ENCODE measurements at places on chromosomes 4 and X.

- DNase-seq, result no peak
Measured at GRCh38 chrX:51361251-51361650, 28.6 kb downstream of the NUDT10 start.

DNA sequence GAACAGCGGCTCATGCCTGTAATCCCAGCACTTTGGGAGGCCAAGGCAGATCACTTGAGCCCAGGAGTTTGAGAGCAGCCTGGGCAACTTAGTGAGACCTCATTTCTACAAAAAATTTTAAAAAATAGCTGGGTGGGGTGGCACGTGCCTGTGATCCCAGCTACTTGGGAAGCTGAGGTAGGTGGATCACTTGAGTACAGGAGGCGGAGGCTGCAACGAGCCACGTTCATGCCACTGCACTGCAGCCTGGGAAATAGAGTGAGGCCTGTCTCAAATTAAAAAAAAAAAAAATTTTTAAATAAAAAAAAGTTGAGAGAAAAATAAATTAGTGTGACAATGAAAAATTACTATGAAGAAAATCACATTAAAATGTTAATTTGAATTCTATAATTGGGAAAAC, 10.5 kb downstream of the VEGFC start:
- no peak for DNase-seq

GRCh38 chr4:63757929-63758328, 651.3 kb downstream of the TECRL start:
- DNase-seq, result no peak

DNA sequence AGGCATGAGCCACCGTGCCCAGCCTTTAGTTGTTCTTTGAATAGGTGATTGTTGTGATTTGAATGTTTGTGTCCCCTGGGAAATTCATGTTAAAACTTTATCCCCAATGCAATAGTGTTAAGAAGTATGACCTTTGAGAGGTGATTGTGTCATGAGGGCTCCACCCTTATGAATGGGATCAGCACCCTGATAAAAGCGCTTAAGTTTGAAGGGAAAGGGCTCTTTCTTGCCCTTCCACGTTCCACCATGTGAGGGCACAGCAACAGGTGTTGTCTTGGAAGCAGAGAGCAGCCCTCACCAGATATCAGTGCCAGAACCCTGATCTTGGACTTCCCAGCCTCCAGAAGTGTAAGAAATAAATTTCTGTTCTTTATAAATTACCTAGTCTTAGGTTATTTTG, 33.7 kb upstream of the RP2 start:
- no peak for DNase-seq

- DNase-seq, result no peak
Measured at GRCh38 chr4:175238827-175239517, 320.8 kb downstream of the ADAM29 start.

GRCh38 chr4:166259081-166259480, 386.0 kb downstream of the TLL1 start:
- no peak for DNase-seq

DNA sequence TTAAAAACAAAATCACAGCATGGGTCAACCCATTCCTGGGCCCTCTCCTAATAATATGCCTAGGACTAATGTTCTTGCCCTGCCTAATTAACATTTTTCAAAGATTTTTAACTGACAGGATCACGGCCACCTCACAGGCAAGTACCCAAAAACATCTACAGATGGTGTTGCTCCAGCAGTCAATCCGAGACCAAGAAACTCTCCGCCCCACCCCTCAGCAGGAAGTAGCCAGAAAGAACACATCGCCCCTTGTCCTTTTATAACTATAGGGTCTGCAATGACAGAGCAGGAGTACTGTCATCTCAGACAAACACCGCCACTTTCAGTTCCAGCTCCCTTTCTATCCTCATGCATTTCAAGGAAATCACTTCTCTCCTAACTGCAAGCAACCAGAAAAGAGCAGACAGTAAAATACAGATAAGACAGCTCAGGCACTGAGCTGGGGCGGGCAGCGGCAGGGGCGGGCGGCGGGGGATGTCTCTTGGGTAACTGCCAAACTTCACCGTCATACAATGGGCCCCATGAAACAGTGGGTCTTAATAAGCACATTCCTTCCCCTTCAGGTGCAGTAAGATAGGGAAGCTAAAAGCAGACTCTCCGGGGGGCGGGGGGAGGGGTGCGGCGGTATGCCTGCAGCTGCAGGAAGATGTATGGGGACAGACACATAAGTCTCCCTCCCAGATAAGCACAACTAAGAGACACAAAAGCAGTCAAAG, 67.4 kb downstream of the ZNF182 start:
- no peak for DNase-seq

DNA sequence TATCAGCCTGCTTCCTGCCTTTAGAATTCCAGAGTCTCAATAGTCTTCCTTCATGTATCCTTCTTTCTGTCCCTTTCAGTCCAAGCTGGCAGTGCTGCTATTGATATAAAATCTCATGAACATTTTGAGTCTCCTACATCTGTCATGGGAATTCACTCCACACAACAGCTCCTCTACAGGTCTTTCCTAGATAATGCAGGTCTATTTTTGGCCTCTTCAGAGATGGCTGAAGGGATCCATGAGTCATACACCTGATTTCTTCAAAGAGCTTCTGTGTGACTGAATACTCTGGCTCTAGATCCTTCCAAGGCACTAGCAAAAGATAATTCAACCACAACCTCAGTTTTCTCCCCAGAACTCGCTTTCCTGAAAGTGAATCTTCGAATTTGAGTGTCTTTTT, 115.4 kb downstream of the STPG2 start:
- DNase-seq, result no peak

DNA sequence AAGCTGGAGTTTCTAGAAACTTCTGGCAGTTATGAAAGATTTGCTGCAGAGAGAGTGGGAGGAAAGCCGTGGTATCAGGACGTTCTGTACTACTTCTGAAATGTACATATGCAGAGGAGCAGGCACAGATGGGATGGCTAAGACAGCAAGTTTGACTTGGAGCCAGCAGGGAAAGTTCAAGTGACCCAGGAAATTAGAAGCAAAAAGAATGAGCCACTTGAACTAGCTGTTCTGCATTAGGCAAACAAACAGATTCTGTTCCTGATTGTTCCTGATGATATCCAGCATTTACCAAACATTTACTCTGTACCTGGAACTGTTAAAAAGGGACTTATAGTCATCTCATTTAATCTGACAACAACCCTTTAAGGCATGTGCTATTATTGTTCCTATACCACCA, 41.4 kb upstream of the CXCL13 start:
- DNase-seq, result no peak

- no peak for DNase-seq
Measured at GRCh38 chr4:109979920-109980717, 67.4 kb downstream of the EGF start.

- DNase-seq, result no peak
Measured at GRCh38 chrX:118215346-118215745, 98.7 kb upstream of the KLHL13 start.

DNA sequence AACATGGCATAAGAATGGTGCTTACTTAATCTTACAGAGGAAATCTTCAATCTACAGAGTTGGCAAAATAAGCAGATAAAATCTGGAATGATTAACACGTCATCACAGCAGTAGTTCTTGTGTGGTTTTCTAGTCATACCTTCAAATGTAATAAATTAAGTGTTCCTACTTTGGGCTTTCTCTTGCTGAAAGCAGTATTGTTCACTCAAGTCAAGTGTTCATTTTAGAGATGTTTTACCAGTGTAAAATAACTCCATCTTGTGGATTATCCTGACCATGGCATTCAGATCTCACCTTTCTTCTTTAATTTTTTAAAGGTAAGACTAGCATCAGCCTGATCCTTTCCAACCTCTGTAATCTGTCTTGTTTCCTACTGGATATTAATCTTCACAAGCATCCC, 72.9 kb downstream of the ADAMTS3 start:
- DNase-seq, result no peak

DNA sequence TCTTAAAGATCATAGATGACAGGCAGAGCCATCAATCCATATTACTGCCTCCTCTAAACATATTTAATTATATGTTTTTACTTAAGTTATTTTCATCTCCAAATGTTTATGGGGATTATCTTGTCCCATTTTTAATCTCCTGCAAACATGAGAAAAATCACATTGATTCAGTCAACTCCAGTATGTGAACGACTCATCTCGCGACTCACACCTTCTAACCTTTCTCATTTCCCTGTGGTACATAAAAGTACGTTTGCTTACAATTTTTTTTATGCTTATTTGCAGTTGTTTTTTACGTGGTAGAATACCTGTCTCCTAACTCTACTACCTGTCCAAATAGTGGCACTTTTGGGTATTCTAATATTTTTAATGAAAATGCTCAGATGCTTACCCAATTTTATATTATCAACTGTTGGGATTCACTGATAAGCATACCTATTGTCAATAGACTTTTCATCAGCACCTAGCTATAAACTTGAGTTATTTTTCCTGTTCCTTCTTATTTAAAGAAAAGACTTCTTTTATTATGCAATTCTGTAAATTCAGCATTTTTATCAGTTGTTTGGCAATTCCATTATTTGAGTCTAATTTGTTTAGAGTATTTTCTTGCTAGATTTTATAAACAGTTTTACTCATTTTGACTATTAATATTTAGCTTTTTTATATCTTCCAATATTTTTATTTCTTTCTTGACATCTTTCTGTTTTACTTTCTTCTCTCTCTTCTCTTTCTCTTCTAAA, 276.6 kb downstream of the ANK2 start:
- DNase-seq, result no peak

DNA sequence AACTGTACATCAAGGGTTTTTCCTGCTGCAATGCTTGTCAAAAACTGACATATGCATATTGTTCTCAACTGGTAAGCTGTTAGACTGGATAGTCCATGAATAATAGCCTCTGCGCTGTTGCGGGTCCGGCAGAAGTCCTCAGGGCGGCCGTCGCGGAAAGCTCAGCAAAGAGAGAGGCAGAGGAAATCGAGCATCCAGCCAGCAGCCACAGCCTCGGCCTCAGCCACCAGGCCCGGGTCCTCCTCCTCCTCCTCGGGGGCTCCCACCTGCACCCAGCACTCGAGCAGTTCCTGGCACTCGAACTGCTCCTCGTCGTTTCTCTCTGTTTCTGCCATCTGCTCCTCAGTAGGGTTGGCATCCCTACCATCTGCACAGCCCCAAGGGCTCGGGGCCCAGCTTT, 53.7 kb downstream of the UPRT start:
- DNase-seq, result no peak

GRCh38 chr4:4720646-4721045, 138.8 kb upstream of the MSX1 start:
- DNase-seq, result no peak

GRCh38 chr4:6208416-6208815, 8.1 kb upstream of the JAKMIP1 start:
- DNase-seq, result no peak

GRCh38 chr4:127240764-127241105, 392.0 kb upstream of the INTU start:
- DNase-seq, result no peak

- DNase-seq, result no peak
Measured at GRCh38 chr4:168585168-168586091, 88.6 kb downstream of the PALLD start.

- no peak for DNase-seq
Measured at GRCh38 chr4:3868211-3869173, 102.3 kb downstream of the ADRA2C start.

GRCh38 chrX:9955506-9955905, 11.7 kb upstream of the CLDN34 start:
- DNase-seq, result no peak

GRCh38 chr4:185550933-185551332, 15.6 kb upstream of the PDLIM3 start:
- no peak for DNase-seq

DNA sequence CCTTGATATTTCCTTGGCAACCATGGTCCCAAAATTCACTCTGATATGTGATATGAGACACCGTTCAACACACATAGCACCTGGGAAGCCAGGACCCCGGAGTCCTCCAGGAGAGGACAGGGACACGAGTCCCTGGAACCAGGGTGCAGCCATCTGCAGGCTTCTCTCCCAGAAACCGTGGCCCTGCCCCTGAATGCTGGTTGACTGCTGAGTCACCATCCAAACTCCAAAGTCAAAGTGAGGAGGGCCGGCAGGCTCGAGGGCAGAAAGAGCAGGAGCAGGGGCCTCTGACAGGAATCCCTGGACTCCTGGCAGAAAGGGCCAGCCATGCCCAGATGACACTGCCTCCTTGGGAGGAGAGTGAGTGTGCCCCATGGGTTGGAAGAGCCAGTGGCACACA, 6.9 kb upstream of the PNMA6A start:
- DNase-seq, result no peak

- DNase-seq, result no peak
Measured at GRCh38 chr4:38162240-38162784, 202.1 kb downstream of the PTTG2 start.

DNA sequence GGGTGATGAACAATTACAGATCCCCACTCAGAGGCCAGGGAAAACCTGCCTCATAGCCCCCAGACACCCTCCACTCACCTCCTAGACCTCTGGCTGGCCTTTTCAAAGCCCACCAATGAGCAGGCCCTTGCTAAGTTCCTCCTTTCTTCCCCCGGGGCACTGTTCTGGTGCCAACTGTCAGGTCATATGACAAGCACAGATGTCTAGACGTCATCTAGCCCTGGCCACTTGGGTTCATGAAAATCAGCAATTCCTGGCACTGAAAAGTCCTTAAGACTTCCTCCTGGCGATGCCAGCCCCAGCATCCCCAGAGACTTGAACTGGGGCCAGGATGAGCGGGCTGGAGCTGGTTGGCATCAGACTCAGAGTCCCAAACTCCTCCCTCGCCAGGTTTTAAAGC, 115.6 kb upstream of the NALF2 start:
- DNase-seq, result no peak

GRCh38 chr4:8580321-8581093, at the start of gene GPR78:
Gene GPR78 (plus strand): TSS chr4:8580392. CDS start chr4:8580983, 591 bp downstream.
- DNase-seq, result no peak

Data from stimulated activated CD8-positive, alpha-beta memory T cell treated with anti-CD3 and anti-CD28 coated beads, Interleukin-15, amount 100 ng/mL, for 4 hours (primary cell).